Neural progenitor cell (in vitro differentiated cells): ENCODE measurements at places on chromosomes 12 and 14. TPM values are rescaled to one million over a fixed set of nuclear protein-coding genes. Genes with fewer than 3 reads are reported as not detected.

IL22 gene
- total RNA-seq = not detected in 2 replicates

LRFN5 gene
- total RNA-seq = 0.12 and 0.49 TPM in 2 replicates

DNA sequence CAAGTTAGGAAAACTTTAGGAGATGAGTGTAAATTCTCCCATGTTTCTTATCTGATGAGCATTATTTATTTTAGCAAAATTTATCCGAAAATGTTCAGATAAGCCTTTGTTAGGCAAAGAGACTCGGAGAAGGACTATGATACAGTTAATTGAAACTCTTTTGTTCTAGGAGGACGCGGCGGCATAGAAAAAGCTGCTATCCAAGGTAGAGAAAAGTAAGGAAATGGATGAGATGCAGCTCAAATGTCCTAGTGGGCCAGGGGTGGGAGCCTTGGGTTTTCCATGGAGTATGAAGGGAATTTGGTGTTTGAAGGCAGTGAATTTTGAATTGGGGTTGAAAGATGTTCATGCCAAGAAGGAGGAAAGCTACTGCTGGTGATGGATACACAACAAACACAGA, 1504.5 kb downstream of the AACS start:
- DNase-seq = no peak

DNA sequence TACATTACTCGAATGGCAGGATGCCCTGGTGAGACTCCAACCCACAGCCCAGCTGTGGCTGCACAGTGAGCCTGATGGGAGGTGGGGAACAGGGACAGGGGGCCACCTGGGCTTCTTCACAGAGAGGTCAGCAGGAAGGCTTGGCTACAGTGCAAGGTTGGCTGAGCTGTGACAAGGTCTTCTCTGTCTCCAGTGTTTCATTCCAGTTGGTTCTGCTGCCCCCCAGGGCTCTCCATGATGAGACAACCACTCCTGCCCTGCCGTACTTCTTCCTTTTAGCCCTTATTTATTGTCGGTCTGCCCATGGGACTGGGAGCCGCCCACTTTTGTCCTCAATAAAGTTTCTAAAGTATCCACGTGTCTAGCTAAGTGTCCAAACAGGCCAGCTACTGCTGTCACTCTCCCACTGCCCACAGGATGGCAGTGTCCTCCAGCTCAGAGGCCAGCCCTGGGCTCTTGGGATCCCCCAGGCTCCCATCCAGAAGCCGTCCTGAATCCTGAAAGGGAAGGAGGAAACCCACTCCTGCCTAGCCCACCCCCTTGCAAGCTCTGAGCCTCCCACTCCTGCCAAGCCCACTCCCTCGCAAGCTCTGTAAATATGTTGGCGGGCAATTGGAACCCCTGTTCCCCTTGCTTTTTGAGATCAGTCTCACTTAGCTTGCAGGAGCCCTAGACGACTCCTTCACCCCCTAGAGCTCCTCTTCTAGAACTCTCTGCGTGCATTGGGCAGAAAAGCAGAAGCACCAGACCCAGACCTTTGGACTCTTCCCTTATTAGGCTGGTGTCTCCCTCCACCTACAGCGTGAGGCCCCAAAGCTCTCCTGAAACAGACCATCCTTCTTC, 5.4 kb downstream of the C1QL4 start:
- DNase-seq = peak; percentile 85

- DNase-seq = no peak
Observed at GRCh38 chr12:12786351-12786705, 869 bp downstream of the APOLD1 start.

GRCh38 chr14:64444984-64445845, 20.1 kb upstream of the AKAP5 start:
- no peak for DNase-seq

DNA sequence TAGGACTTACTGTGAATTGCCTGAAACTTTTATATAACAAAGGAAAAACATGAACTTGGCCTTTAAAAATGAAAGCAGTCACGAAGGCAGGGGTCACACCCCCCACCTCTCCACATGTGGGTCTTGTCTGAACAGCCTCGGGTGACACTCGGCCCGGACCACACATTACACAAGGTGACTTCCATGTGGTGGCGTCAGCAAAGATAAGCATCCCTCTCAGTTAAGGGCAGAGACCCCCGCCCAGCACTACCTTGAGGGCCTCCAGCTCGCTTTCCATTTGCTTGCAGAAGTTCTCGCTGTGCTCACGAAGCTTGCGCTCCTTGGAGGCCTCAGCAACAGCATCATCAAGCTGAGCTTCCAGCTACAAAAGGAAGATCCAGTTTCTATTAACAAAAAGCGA, 47.4 kb downstream of the AMN start:
- DNase-seq = no peak

GRCh38 chr12:74119811-74120362, 417.7 kb upstream of the ATXN7L3B start:
- DNase-seq = no peak

GRCh38 chr12:52059582-52060497, 8.6 kb downstream of the NR4A1 start:
- no peak for DNase-seq
